ENCODE measurements at places on chromosomes 4 and X. TPM values are rescaled to one million over a fixed set of nuclear protein-coding genes. Genes with fewer than 3 reads are reported as not detected.
A peak's percentile ranks its signal among the peaks of the same experiment; 100 is the strongest.

- DNase-seq = no peak
- H3K27me3 ChIP-seq = no peaks in the 10 kb centered on the region
- peak overlapping the region; percentile 78 for H3K27ac ChIP-seq
- H3K36me3 ChIP-seq = no peaks in the 10 kb centered on the region
- peak overlapping the region; percentile 22 for H3K4me3 ChIP-seq
Measured at GRCh38 chr4:73345399-73345975, 58.6 kb upstream of the ALB start.

DNA sequence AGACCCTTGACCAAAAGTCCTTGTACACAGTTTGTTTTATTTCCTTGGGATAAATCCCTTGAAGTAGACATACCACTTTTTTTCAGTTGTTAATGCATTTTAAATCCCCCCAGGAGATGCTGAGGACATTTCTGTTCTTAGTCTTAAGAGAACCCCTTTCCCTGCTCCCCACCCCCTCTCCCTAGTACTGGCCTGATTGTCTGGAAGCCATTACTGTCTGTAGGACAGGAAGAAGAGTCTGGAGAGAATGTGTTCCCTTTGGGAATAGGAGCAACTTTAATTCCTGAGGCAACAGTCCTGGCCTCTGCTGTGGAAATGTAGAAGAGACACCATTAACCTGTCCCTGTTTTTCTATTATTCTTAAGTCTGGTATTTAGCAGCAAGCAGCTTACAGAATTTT, 52.3 kb upstream of the TMEM131L start:
- DNase-seq = no peak
- no peak overlapping the region for H3K27ac ChIP-seq
- H3K4me1 ChIP-seq = no peaks in the 10 kb centered on the region
- no peaks in the 10 kb centered on the region for H3K27me3 ChIP-seq

GRCh38 chr4:185374027-185374426, 21.7 kb downstream of the LRP2BP start:
- H3K4me1 ChIP-seq = peaks cover 12% of the 10 kb centered on the region
- peaks cover 14% of the 10 kb centered on the region for H3K36me3 ChIP-seq
- H3K27me3 ChIP-seq = peaks cover 4% of the 10 kb centered on the region
- H3K27ac ChIP-seq = no peak overlapping the region
- no peak overlapping the region for H3K4me3 ChIP-seq
- DNase-seq = no peak

The ADH1C gene
- total RNA-seq = 4.6 TPM

DNA sequence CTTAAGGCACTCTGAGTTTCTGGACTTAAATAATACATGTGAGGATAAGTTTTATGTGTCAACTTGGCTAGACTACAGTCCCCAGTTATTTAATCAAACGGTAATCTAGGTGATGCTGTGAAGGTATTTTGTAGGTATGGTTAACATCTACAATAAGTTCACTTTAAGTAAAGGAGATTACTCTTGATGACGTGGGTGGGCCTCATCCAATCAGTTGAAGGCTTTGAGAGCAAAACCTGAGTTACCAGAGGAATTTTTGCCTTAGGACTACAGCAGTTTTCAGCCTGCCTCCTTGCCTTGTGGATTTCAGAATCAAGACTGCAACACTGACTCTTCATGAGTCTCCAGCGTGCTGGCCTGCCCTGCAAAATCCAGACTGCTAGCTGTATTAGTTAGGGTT, 59.8 kb upstream of the HS6ST2 start:
- H3K27me3 ChIP-seq = no peaks in the 10 kb centered on the region
- H3K27ac ChIP-seq = no peak overlapping the region
- H3K36me3 ChIP-seq = no peaks in the 10 kb centered on the region

Data from progenitor cell of endocrine pancreas (in vitro differentiated cells).